ENCODE measurements at places on chromosomes 7 and 10.

DNA sequence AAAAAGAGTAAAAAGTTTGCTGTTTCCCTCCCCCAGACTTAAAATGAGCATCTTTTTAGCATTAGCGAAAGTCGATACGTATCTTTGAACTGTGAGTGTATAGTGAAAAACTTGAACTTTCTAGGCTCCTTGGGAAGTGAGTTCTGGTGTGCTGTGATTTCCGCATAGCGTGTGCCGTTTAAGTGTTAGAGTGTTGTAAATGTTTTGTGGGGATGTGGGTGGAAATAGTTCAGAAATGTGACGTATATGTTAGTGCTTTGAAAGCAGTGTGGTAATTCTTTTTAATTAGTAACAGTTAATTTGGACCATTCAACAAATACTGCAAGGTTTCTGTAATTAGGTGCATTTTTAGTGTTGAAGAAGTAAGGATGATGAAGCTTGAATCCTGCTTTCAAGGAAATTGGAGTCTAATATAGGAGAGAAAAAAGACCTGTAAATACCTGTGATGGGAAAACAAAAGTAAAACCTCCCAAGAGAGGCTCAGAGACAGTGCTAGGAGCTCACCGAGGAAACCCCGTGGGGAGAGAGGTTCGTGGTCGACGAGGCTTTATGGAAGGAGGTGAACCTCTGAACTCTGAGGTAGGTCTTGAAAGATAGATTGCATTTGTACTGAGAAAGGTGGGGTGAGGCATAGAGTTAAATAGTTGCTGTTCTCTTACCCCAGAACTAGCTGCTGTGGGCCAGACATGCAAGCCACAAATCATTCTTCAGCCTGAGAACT, 40.8 kb downstream of the RBM33 start:
- no peak for DNase-seq

DNA sequence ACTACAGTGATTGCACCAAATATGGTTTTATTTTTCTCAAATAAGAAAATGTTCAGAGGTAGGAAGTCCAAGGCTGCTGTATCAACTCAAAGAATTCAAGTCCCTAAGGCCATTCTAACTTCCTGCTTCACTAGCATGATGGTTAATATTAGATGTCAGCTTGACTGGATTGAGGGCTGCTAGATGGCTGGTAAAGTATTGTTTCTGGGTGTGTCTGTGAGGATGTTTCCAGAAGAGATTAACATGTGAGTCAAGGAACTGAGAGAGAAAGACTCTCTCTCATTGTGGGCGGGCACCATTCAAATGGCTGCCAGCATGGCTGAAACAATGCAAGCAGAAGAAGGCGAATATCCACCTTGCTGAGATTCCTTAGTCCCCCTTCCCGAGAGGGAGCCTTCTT, 77.4 kb upstream of the NRBF2 start:
- no peak for DNase-seq

- no peak for DNase-seq
Observed at GRCh38 chr7:1391449-1391848, 67.8 kb downstream of the MICALL2 start.

DNA sequence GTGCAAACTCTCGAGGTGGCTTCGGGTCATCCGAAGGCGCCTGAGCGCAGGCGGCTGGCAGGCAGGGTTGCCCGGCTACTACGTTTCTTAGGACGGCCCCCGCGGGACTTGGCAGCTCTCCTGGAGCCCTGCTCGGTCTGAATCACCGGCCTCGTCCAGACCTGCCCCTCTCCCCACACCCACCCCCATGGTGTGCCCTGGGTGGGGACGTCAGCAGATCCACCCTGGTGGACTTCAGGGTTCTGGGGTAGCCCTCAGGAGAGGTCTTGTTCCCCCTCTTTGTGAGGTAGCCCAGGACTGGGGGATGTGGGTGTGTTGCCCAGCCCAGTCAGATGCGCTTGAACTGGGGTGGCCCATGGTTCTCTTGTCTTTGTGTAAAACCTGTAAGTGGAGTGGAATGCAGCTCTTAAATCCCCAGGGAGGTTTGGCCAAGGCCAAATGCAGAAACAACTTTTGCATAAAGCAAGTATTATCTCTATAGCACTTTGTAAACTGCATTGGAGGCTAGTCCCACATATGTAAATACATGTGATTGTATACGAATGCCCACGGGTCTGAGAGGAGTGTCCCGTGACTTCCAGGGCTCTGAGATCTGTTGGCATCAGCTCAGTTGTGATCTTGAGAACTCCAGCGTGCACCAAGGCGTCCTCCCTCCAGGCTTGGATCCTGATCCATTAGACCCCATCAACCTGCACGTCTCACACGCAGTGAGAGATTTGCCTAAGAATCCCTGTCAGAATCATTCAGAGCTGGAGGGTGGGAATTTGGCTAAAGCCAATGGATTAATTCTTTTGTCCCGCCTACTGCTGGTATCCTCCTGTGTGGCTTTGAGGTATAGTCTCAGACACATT, 1.8 kb downstream of the PFKFB3 start:
- no peak for DNase-seq

GRCh38 chr10:126433351-126433750, 45.1 kb upstream of the ADAM12 start:
- no peak for DNase-seq
